Fibroblast of villous mesenchyme (primary cell): ENCODE measurements at places on chromosomes 1 and 21. TPM values are rescaled to one million over a fixed set of nuclear protein-coding genes. Genes with fewer than 3 reads are reported as not detected.

DNA sequence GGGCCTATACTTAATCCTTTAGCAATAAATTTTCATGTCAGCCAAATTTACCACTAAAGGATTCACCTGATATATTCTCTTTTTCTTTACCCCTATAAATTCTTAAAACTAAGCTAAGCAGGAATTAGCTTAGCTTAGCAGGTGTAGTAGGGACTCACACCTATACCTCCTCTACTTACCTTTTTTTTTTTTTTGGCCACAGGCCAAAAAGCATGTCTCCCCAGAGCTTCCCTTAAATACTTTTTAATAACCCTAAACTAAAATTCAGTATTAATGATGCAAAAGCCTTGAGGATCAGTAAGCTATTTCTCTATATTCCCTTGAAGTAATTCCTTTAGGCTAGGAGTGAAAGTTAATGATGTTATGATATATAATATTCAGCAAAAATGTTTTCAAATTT, 23.2 kb downstream of the PEA15 start:
- no peak for DNase-seq

GRCh38 chr1:36729716-36730510, 247.2 kb upstream of the CSF3R start:
- DNase-seq: no peak

DNA sequence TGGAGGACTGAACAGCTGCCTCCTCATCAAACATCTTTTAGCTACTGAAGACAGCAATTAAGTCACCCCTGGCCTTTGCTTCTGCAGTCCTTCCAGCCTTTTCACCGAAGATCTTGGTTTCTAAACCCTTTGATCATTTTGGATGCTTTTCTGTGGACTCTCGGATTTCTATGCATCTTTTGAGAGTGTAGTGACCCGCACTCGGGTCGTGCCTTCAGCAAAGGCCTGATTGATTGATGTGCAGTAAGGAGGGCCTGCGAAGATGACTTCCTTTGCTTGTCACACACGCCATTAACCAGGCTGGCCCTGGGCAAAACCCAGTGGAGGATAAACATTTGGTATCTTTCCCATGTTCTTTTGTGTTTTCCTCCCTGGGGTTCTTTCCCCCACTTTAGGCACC, 157.5 kb upstream of the CD34 start:
- no peak for DNase-seq

Gene LAPTM5
- total RNA-seq: not detected in 2 replicates

DNA sequence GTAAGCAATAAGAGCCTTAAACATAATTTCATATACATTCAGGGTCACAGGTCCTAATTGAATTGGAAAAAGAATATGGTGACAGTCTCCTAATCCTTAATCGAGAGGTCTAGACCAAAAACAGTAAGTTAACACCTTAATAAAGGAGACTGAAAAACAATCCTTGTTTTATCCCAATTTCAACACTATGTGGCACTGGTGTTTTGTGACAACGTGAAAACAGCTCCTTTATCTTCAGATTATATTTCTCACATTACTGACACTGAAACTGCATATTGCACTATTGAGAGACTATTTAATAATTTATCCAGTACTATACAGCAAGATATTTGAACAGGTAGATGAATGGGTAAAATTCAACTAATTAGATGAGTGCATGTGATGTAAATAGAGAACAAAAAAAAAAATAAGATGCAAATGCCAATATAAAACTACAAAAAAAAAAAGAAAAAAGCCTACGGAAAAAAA, 34.1 kb downstream of the TP53BP2 start:
- DNase-seq: peak; percentile 57

- DNase-seq: no peak
Observed at GRCh38 chr1:7374563-7375160, 396.4 kb upstream of the VAMP3 start.

Gene RPE65
- total RNA-seq: not detected in 2 replicates

- DNase-seq: no peak
Observed at GRCh38 chr1:165143437-165144065, 213.0 kb downstream of the LMX1A start.

DNA sequence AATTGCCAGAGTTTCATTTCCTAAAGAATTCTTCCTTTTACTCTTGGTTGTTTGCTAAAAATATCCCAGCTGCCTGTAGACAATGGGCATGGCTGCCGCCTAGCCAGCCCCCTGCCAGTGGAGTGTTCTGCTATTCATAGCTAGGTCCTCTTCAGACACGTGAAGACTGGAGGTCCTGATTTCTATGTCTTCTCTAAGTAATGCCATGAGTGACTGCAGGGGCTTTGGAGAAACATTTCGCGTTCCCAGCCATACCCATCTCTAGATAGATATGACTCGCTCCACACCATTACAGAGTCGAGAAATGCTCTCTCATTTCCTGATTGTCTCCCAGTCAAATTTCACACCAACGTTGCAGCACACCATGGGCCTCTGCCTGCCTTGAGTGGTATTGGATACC, 99.5 kb upstream of the BACE2 start:
- no peak for DNase-seq

GRCh38 chr1:245803666-245804037, 648.9 kb downstream of the KIF26B start:
- no peak for DNase-seq

Gene C1QC
- total RNA-seq: not detected in 2 replicates

Gene EDN2
- total RNA-seq: 0.32 TPM in 1 of 2 replicates, not detected in the other

Gene ATAD3C
- under 0.01 and 0.32 TPM in 2 replicates for total RNA-seq

DNA sequence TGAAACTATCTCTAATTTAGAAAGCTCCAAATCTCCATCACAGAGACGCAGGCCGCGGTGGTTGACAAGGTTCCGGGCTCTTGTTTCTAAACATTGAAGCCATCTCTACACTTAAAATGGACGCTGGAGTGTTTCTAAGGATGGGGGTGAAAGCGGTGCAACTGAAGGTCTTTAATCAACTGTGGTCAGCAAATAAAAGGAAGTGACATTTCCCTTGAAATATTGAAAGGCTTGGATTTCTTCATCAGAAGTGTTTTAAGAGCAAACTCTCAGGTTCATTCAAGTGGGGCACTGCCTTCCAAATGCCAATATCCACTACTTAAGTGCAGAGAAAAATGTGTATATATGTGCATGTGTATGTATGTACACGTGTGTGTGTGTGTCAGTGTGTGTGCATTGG, 117.3 kb downstream of the KAZN start:
- no peak for DNase-seq

- DNase-seq: no peak
Observed at GRCh38 chr1:94272388-94272787, 35.0 kb upstream of the ARHGAP29 start.

- DNase-seq: no peak
Observed at GRCh38 chr21:41346758-41347157, 15.1 kb upstream of the MX2 start.

DNA sequence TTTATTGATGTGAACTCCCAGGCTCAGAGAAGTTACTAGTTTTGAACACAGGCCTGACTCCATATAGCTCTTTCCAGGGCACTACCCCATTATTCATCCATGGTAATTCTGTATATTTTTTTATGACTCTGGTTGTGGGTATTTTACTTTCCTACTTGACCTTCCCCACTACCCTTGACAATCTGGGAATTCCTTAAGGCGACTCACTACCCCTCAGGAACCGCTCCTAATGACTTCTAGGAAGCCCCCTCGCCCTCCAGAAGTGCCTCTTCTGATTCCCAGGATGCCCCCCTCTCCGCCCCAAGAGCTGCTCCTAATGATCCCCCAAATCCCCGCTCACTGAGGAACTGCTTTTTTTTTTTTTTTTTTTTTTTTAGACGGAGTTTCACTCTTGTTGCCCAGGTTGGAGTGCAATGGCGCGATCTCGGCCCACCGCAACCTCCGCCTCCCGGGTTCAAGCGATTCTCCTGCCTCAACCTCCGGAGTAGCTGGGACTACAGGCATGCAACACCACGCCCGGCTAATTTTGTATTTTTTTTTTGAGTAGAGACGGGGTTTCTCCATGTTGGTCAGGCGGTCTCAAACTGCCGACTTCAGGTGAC, 972 bp upstream of the KDM4A start:
- DNase-seq: no peak

- DNase-seq: no peak
Observed at GRCh38 chr1:93992954-93993353, 83.7 kb upstream of the GCLM start.

Gene ADAM30
- under 0.01 TPM in 1 of 2 replicates, not detected in the other for total RNA-seq

DNA sequence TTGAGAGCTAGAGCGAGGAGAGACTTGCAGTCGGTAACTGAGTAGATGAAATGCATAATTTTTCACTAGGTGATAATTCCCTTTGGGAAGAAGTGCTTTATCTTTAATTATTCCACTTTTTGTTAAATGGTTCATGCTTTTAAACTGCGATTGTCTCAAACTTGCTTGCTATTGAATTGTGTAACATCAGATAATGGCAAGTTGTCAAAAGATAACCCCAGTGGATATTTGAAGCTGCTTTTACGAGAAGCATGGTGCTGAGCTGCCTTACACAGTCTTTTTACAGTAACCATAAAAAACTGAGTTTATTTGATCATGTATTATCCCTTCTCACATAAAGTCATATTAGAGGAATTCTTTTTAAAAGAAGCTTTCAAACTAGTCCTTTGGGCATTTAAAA, 30.2 kb downstream of the TMEM50B start:
- DNase-seq: peak; percentile 69

GRCh38 chr21:21661741-21662140, 663.5 kb downstream of the NCAM2 start:
- no peak for DNase-seq

GRCh38 chr1:24057171-24057570, 54.8 kb downstream of the MYOM3 start:
- no peak for DNase-seq

DNA sequence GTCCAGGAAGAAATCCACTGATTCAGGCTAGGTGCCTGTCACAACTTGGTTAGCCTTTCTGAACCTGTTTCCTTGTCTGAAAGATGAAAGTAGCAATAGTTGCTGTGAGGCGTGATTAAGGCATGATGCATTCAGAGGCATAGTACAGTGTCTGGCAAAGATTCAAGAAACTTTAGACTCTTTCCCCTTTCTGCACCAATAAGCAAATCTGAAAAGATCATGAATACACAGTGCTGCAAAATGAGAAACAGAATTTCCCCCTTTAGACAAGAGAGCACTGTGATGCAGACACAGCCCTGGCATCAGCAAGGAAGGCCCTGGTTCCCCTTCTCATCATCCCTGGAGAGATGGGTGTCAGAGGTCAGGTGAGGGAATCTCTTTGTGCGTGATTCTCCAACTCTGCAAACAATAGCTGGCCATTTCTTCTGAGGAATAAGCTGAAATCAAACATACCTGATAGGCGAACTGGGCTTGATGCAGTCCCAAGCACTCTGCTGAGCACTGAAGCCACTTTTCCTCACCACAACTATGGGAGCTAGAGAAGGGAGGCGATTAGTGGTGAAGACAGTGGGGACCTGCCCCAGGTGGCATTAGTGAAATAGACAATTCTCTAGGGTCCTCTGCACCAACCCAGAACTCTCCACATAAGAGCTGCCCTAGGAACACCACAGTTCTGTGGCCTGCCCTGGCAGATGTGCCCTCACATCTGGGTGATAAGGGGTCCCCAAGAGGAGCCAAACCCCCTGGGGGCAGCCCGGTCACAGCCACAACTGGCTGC, 41.7 kb downstream of the ITPKB start:
- DNase-seq: peak; percentile 38

Gene ZNF683
- not detected in 2 replicates for total RNA-seq

DNA sequence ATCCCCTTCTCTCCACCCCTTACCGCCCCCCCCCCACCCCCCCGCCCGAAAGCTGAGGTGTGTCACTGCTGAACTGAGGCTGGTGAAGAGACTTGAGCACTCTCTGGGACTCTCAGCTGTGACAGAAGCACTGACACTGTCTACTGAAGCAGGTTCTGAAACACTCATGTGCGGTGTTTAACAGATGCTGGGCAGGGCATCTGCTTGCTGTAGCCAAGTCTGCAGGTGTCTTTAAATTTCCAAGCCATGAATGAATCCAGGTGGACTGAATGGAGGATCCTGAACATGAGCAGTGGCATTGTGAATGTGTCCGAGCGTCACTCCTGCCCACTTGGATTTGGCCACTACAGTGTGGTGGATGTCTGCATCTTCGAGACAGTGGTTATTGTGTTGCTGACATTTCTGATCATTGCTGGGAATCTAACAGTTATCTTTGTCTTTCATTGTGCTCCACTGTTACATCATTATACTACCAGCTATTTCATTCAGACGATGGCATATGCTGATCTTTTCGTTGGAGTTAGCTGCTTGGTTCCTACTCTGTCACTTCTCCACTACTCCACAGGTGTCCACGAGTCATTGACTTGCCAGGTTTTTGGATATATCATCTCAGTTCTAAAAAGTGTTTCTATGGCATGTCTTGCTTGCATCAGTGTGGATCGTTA, at the start of gene GPR52:
GPR52 (plus strand) TSS at position 99 of the 665 bp plus-strand sequence; CDS start at position 247, 148 bp downstream.
- DNase-seq: no peak

Gene SMAP2
- 15.8 and 19.4 TPM in 2 replicates for total RNA-seq

DNA sequence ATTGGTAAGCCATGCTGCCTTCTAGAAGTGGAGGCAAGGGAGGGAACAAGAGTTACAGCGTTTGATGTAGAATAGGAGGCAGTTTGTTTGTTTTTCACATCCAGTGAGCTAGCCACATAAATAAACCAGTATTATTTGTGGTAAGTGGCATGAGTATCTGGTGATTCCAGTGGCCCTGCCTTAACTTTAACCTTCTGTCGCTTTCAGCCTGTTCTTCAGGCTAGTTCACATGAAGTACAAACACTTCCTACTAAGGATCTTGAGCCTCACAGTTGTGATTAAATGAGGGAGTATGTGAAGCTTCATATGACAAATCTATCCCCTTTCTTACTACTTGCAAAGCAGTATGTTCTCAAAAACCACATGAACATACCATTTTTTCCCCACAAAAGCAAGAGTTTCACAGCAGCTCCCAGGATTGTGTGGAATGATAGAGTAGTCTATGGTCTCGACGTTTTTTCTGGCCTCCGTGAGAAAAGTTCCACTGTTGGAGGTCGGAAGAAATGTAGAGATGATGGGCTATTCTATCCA, 59.5 kb downstream of the PHACTR4 start:
- DNase-seq: no peak

DNA sequence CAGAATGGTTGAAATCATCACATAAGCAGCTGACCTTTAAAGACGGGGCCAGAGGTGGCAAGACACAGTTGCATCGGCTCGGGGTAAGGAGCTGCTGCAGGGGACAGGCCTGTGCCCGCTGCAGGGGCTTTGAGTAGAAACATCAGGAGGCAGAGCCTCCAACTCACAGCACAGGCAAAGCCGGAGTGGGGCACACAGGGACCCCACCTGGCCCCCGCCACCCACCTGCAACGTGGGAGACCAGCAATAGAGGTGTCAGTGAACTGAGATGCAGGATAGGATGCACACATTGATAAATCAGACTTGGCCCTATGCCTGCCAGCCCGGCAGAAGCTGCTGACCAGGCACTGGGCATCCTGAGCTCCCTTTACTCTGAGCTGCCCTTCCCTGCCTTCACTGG, 257.2 kb downstream of the NPHP4 start:
- DNase-seq: no peak

- no peak for DNase-seq
Observed at GRCh38 chr21:45524756-45525152, 17.5 kb downstream of the SLC19A1 start.

Gene ZNF648
- not detected in 2 replicates for total RNA-seq

Gene ACKR1
- total RNA-seq: not detected in 2 replicates

GRCh38 chr1:2294033-2294724, 66.1 kb downstream of the SKI start:
- no peak for DNase-seq

- no peak for DNase-seq
Observed at GRCh38 chr1:71074681-71075080, 6.2 kb downstream of the ZRANB2 start.

- peak; percentile 78 for DNase-seq
Observed at GRCh38 chr1:150567341-150567716, 12.1 kb downstream of the MCL1 start.

GRCh38 chr1:116529199-116529631, 41.6 kb downstream of the CD58 start:
- DNase-seq: peak; percentile 43
